H1 (cell line): ENCODE measurements at places on chromosomes 1 and 21. TPM values are rescaled to one million over a fixed set of nuclear protein-coding genes. Genes with fewer than 3 reads are reported as not detected.

Gene FAM72D
- total RNA-seq = 9.1 and 12.7 TPM in 2 replicates

Gene CFAP107
- not detected in 2 replicates for total RNA-seq

Gene SNX7
- 20.7 and 23.8 TPM in 2 replicates for total RNA-seq

Gene C1orf116
- 3.8 and 3.9 TPM in 2 replicates for total RNA-seq

Gene CD34
- total RNA-seq = 0.39 and 0.46 TPM in 2 replicates

- DNase-seq = no peak
Measured at GRCh38 chr1:21334214-21335087, 44.2 kb upstream of the ECE1 start.

DNA sequence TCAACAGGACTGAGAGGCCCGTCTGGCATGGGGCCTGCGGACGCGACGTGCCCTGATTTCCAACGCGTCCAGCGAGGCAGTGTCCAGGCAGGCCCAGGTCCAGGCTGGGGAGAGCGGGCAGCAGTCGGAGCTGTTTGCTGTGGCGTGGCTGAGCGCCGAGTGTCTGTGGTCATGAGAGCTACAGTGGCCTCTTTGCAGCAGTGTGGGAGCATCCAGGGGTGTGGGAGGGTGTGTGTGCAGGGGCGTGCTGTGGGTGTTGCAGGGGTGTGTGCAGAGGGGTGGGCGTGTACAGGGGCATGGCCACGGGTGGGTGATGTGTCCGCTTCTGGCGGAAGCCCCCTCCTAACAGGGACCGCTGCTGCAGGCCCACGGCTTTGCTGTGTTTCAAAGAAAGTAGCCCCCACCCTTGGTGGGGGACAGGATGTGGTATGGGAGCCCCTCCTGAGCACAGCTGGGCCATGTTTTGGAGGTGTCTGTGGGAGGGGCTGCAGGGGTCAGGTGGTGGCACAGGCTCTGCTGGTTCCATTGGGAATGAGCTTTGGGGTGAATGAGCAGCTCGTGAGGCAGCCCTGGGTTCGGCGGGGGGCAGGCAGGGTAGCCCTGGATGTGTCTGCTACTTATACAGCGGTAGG lies 17.7 kb downstream of the PLCH2 start:
- DNase-seq = no peak

DNA sequence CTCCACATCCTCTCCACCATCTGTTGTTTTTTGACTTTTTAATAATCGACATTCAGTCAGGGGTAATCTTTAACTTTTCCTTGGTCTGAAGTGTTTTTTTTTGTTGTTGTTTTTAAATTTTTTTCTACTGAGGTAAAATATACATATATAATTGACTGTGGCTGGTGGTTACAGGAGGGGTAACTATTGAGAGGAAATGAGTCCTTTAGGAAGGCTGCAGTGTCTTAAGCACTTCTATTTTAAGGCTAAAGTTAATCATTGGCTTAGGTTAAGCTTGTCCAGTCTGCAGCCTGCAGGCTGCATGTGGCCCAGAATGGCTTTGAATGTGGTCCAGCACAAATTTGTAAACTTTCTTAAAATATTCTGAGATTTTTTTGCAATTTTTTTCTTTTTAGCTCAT lies 172.5 kb downstream of the CTH start:
- no peak for DNase-seq

GRCh38 chr1:31387612-31388011 lies 14.7 kb upstream of the FABP3 start:
- DNase-seq = no peak

DNA sequence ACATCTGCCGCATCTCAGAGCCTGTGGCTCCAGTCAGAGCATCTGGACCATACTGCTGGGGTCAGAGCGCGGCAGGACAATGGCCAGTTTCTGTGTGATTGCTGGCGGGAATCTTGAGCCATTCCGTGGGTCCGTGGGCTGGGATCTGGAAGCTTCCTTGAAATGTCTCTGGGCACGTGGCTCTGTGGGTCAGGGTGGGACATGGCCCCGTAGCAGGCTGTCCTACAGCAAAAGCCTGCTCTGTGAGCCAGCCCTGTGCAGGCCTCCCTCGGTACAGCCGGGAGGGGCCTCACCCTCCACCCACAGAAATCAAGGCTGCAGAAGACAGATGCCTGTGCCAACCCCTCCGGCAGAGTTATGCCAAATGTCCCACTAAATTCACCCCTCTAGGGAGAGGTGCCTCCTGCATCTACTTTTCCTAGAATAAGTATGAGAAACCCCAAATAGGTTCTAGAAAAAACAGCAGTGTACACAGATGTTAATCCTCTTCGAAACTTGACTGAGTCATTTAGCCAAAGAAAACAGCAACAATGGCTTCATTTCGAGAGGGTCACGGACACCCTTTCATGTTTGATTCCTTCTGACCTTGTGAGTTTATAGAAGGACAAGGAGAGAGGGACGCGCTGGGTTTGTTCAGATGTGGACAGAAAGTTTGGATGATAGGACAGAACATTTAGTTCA lies 27.8 kb downstream of the COL18A1 start:
- DNase-seq = no peak

DNA sequence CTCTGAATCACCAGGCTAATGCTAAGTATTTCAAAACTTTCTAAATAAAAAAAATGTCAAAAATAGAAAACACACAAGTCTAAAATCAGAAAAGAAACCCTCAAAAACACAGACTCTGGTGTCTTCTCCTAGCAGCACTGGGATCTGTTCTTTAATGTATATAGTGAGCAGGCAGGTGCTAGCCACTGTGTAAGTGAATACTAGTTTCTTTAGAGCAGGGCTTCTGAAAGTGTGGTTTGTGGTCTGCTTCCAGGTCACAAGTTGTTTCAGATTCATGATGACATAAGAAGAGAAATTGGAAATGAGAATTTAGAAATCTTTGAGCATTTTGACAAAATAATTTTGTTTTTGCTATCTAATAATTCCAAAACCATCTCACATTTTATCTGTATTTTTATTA lies 763.1 kb downstream of the USP25 start:
- DNase-seq = no peak

DNA sequence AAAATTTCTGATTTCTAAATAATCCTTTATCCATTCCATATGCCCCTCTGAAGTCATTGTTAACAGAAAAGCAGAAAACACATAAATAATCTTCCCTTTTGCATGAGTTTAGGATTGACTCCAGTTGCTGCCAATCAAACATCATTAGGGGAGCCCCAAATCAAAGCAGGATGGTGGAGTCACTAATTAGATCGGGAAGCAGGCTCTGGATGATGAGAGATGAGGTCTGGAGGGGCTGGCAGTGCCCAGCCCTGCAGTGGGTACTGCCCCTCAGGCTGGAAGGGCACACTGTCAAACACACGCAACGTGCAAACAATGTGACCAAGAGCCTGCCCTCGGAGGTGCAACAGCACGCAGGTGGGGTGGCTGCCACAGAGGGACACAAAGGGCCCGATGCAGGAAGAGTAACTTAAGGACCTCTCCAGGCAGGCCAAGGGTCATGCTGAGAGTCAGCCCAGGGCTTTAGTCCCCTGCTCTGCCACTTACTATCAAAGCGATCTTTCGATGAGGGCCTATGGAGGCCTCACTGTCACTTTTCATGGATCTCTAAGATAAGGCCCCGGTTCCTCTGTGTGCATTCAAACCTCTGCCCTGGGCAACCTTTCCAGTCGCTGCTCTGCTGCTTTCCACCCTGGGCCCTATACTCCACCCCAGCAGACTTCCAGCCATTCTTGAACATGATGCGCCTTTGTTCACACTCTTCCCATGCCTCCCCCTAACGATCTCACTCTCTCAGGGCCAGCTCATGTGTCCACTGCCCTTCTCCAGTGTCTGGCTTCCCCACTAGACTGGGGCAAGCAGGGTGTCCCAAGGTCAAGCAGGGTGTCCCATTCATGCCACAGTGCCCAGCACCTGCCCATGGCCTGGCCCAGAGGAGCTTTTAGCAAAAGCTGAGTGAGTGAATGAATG lies 98.9 kb downstream of the DMRTB1 start:
- DNase-seq = no peak

- no peak for DNase-seq
Measured at GRCh38 chr1:84700070-84700469, 9.8 kb upstream of the SSX2IP start.

DNA sequence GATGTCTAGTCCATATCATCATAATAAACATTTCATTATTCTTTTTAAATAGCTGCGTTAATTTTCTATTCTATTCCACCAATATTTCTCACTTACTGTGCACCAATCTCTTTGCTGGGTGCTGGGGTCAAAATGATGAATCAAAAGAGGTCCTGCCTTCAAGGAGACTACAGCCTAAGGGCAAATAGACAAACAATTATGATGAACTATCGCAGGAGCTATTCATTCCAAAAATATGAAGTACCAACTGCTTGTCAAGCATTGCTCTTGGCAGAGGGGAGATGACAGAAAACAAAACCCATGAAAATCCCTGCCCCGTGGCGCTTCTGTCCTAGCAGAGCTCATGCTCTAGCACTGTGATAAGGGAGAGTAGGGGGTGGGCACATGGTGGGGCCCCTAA lies 28.8 kb upstream of the SLC26A9 start:
- DNase-seq = no peak

DNA sequence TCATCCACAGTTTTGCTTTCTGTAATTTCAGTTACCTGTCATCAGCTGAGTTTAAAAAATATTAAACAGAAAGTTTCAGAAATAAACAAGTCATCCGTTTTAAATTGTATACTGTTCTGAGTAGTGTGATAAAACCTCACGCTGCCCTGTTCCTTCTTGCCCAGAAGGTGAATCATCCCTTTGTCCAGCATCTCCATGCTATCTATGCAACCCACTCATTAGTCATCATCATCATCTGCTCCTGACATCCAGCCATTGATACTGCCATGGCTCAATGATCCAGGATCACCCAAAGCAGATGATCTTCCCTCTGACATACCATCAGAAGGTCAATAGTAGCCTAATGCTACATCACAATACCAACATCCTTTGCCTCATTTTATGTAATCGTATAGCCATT lies 198.3 kb downstream of the SLC44A5 start:
- no peak for DNase-seq

DNA sequence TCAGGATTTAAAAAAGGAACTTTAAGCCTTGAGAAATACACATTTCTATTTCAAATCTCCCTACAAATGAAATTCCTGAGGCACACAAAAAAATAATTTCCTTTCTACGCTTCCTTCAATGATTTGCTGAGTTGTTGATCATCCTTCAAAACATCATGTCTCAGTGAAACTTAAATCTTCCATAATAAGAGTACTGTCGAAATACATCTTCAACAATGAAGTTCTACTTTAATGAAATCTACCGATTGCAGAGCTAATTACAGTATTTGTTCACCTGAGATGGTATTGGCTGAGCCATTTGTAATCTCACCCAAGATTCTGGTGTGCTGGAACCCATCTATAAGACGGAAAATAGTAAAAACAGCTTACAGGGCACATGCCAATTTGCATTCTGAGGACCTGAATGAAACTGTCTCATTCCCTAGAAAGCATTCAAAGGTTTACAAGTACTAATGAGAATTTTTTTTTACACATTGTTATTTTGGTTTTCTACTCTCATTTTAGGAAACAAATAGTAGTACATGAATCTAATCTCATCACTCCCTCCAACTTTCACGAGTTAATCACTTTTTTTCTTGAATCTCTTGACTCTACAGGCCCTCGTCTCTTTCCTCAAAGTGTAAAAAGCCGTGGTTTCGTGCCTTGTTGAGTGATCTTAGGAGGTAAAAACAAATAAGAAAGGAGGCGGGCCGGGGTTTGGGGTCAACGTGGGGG lies 1.1 kb downstream of the CHML start:
- no peak for DNase-seq

DNA sequence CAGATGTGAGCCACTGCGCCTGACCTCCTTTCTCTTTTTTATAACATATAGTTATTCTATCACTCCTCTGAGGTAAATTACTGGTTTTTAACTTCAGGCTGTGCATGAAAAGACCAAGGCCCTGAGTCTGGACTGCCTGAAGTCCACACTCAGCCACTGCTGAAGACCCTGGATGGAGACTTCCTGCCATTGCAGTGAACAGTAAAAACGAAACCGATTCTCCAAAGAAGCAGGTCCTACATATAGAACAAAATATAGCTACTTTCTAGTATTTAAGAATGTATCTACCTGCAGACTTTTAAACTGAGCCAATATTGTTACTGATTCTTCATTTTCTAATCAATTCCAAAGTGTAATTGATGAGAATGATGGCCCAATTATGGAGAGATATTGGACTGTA lies 232.8 kb downstream of the CHRM3 start:
- DNase-seq = no peak

DNA sequence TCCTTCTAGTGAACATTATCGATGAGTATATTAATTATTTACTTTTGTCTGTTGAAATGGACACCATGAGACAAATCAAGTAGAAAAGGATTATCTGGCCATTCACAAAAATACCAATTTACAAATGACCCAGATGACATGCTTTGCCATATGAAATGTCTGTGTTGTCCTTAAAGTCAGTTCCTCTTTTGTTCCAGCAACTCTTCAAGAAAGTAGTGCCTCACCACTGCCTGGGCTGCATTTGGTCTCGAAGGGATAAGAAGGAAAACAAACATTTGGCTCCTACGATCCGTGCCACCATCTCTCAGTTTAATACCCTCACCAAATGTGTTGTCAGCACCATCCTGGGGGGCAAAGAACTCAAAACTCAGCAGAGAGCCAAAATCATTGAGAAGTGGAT lies 79.6 kb downstream of the RGL1 start:
- DNase-seq = no peak

GRCh38 chr1:248686815-248687214 lies 15.8 kb downstream of the OR14I1 start:
- DNase-seq = no peak

DNA sequence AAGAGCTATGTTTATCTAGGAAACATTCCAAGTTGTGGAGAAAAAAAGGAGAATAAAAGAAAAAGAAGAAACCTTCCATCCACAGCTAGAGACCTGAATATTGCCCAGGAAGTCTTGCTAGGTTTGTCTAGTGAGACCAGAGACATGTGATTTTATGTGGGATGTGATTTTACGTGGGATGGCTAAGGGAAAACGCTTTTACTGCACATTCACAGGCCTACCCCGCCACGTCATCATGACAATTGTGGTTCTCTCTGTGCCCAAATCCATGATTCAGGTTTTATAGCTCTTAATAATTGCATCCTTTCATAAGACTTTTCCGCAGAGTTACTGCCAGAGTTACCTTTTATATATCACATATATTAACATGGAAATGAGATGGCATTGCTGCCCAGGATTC lies 86.4 kb upstream of the SSX2IP start:
- no peak for DNase-seq
